Fibroblast of mammary gland (primary cell): ENCODE measurements at places on chromosomes 5 and 9.

GRCh38 chr9:22838266-22838665 lies 391.6 kb downstream of the DMRTA1 start:
- no peak for DNase-seq

DNA sequence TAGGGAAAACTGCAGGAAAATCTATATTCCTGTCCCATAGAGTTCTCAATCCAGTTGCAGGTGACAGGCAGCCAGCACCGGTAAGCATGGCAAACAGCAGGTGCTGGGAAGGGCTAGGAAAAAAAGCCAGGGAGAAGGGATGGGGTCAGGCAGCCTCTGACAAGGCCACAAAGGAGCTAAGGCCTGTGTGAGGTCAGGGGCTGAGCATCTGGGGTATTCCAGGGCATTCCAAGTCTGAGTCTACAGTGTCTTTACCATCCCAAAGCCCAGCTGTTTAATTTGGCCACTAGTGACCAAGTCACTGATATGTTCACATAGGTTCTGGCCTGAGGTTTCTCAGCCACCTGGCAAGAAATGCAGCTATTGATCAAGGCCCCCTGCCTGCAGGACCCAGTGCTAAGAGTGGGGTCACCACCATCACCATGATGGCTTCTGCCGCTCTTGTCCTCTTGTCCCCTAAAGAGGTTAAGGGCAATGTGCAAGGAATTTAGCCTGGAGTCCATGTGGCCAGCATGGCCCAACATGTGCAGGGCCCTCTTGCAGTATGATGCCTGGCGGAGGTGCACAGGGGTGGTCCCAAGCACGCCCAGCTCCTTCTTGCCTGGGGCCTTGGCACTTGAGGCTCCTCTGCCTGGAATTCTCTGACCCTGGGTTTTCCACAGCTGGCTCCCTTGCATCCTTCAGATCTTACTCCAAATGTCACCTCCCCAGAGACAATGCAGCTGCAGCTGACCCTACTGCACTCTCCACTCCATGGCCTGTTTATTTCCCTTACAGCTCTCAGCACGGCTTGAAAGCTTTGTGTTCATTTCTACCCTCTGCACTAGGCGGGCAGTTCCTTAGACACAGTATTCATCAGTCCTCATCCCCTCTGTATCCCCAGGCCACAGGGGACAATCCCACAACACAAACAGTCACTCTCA lies 213.1 kb downstream of the MSX2 start:
- no peak for DNase-seq

- no peak for DNase-seq
Measured at GRCh38 chr5:3929799-3930198, 334.2 kb downstream of the IRX1 start.

DNA sequence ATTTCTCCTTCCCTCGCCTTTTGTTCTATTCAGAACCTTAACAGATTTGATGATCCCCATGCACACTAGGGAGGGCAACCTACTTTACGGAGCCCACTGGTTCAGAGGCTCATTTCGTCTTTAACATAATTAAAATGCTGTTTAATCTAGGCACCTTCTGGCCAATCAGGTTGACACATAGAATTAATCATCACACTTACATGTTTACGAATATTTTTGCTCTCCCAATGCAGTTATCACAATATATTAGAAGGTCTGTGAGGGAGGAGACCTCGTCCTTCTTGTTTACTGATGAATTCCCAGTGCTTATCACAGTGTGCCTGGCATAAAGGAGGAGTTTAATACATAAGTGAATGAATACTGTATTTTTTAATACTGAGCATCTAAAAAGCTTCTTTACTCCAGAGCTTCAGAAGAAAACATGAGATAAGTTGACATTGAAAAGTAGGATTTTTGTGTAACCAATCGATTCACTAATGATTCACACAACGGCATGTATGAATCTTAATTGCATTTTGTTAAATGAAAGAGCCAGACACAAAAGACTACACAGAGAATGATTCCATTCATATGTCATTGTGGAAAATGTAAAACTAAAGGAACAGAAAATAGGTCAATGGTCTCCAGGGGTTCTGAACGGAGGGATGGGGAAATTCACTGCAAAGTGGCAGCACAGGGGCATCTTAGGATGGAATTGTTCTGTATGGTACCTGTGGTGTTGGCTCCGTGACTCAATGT lies 78.6 kb upstream of the VCAN start:
- no peak for DNase-seq

DNA sequence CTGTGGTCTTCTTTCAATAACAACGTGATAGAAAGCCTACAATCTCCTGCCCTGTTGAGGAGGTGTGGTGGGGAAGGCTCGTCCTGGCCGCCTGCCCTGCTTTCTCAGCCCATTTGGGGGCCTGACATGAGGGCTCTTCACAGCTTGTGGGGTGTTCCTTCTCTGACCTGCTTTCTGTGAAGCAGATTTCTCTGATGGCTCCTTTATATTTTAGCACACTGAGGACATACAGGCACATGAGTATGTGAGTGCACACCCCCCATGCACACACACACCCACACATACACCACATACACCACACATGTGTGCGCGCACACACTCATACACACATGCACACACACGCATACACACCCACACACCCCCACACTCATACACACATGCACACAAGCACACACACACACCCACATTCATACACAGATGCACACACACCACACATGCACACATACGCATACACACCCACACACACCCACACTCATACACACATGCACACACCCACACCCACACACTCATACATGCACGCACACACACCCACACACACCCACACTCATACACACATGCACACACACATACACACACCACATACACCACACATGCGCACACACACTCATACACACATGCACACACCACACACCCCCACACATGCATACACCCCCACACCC lies 117.5 kb downstream of the COL5A1 start:
- no peak for DNase-seq

DNA sequence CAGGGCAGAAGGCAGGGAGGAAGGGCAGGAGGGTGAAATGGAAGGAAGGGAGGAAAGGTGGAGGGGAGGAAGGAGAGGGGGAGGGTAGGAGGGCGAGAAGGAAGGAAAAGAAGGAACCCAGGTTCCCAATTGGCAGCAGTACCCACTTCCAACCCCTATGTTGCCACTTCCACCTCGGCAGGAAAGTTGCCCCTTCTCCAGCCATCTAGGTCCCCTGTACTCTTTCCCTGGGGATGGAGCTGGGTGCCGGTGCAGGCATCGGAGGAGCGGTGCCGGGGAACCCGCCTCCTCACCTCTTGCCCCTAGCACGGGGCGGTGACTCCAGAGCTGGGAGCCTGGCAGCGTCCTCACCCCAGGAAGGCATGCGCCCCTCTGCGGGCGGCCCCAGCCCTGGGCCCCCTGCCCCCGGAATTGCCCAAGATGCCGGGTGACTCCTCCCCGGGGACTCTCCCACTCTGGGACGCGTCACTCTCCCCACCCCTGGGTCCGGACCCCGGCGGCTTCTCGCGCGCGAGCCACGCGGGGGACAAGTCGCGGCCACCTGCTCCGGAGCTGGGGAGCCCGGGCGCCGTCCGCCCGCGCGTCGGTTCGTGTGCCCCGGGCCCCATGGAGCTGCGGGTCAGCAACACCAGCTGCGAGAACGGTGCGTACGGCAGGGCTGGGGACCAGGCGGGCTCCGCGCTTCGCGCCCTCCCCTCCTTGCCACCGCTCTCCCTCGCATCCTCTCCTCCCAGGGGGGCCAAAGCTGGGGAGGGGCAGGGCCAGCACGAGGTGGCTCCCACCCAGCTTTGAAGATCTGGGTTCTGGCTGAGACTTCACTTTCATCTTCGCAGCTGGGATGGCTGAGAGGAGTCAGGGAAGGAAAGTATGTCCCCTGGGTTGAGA lies at the start of gene NIPAL4:
TSS of gene NIPAL4 (plus strand) at position 499 of the 885 bp plus-strand sequence. CDS start at position 607, 108 bp downstream.
- DNase-seq, result no peak

DNA sequence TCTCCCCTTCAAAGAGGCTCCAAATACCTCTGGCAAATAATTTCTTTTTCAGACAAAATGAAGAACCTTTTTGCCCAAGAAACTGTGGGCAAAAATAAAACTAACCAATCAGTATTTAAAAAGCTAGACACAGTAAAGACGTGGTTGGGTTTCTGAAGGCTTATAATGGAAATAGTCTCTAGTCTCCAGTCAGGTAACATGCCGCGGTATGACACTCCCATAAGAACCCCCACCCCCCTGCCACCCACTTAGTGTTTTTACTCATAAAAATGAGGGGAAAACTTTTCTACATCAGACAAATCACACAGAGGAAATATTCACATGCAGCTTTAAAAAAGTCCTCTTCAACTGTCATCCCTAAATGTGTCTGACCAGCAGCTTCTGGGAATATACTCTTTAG lies 105.3 kb downstream of the THBS4 start:
- no peak for DNase-seq

- DNase-seq, result peak; percentile 11
Measured at GRCh38 chr5:77935506-77936364, 159.6 kb upstream of the TBCA start.

DNA sequence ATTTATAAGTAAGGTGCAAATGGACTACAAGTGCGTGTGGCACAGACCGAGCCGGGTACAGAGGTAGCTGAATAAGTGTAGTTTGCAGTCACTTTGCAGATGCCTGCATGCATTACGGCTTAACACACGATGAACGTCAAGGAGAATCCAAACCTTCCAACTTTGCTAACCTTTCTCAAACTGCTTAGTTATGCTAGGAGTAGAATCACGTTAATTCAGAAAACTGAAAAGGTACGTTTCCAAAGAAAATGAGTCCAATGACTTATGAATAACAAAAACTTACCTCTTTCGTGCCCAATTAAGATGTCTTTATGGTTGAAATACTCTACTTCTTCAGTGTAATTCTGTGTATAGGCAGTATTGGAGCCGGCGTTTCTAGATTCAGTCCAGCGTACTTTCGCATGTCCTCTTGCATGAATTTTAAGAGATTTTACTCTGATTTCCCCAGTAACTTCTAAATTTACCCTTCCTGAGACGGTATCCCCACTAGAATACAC lies 539 bp downstream of the ARRDC3 start:
- peak; percentile 61 for DNase-seq
